ENCODE measurements at places on chromosomes 5 and 9.
A peak's percentile ranks its signal among the peaks of the same experiment; 100 is the strongest.

- no peak for DNase-seq
Observed at GRCh38 chr9:36560771-36561170, 11.9 kb upstream of the MELK start.

DNA sequence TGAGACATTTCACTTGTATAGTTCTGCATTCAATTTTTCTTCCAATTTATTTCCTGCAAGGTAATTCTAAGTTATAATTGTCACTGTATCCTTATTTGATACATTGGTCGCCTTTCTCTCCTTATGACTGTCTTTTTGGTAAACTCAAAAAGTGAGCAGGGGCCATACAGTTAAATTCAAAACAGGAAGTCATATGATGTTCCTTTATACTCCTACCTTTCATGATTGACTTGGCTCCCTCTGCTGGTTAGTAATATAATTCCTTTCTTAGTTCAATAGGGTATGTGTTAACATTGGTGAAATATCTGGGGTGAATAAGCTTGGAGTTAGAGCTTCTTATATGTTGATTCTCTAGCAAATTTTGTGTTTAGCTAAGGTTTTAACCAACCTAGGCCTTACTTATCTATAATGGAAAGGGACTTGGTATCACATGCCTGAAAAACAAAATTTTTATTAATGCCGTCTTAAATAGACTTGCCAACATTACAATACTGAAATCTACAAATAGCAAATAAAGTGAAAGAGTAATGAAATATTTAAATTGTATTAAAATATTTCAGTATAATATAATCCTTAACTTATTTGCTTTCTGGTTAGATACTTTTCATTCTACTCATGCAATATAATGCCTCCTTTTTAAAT is 6.0 kb upstream of the NIPBL start:
- DNase-seq = peak; percentile 86

DNA sequence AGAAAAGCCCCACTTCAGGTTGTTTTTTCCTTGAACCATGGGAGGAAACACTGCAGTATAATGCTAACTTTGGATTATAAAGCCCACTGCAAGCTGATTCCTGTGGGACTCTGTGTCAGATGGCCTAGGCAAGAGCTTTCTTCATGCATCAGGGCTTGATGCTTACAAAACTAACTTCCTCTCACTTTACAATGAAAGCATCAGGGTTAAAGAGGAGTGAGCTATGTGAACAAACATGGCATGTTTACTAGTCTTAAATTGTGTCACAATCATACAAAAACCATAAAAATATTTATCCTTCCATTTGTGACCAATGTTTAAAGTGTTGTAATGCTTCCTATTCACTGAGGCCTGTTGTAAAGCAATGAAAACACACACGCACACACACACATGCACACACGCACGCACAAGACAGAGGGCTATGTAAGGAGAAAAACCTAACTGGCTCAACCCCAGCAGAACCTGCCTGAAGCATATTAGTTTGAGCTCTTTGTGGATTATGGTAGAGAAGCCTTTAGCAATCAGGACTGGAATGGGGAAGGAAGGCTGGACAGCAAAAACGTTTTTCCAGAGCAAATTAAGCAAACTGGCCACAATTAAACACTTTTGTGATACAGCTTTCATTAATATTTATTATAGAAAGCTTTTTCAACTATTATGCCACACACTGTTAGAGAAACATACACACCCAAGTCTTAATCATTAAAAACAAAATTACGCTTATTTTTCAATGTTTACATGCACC is 122.2 kb downstream of the AUH start:
- no peak for DNase-seq

DNA sequence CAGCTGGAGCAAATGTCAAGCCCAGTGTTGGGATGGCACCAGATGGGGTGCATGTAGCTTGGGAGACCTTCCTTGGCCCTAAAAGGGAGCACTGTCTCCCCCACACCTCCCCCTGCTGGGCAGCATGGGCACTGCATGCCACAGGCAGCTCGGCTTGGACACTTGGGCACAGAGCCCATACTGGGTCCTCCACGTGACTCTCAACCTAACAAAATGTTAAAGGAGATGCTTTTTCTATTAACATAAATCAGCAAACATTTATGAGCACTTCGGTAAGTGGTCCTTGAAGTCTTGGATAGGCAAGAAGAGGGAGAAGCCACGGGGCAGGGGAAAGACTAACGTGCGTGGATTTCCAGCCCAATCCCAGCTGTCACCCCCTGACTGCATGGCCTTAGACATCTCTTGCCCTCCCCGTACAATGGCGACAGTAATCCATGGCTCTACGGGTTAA is 23.9 kb upstream of the MAPK9 start:
- peak; percentile 64 for DNase-seq

GRCh38 chr9:76564297-76564696 is 105.3 kb downstream of the GCNT1 start:
- DNase-seq = no peak

GRCh38 chr9:80061096-80061495 is 489.3 kb downstream of the TLE4 start:
- DNase-seq = no peak

DNA sequence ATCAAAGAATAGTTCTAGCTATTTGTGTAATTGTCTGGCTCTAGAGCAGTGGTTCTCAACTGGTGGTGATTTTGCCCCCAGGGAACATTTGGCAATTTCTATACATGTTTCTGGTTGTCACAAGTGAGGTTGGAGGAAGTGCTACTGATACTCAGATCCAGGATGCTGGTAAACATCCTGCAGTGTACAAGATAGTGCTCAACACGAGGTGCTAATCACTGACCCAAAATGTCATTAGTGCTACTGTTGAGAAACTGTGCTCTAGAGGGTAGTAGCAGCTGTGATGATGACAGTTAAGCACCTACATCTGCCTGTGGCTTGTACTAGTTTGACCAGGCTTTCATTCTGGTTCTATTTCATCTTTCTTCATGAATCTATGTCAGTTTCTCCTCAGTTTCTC is 22.1 kb downstream of the LRRC19 start:
- DNase-seq = no peak

GRCh38 chr9:137031904-137032640 is at the start of gene FUT7:
Gene FUT7, minus strand, starts transcription at chr9:137032088. Its CDS starts 97 bp downstream, at chr9:137031991.
- DNase-seq = no peak

GRCh38 chr5:112732131-112732530 is 5.6 kb upstream of the APC start:
- no peak for DNase-seq

DNA sequence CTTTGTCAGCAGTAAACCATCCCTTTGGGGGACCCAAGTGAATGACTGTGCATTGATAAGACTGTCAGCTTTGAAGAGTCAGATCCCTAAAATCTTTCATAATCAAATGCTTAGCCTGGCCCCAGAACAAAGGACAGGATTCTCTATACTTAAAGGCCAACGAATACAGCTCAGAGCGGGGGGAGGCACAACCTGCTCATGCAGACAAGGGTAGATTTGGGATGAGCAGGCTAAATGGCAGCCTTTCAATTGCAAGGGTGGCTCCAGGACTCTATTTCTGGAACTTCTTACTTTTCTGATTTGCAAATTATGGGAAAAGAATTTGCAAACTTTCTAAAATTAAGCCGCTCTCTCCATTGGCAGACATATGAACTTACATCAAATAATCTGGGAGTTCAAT is 66.4 kb downstream of the ELL2 start:
- DNase-seq = no peak

GRCh38 chr5:51433052-51433710 is 49.9 kb downstream of the ISL1 start:
- no peak for DNase-seq

DNA sequence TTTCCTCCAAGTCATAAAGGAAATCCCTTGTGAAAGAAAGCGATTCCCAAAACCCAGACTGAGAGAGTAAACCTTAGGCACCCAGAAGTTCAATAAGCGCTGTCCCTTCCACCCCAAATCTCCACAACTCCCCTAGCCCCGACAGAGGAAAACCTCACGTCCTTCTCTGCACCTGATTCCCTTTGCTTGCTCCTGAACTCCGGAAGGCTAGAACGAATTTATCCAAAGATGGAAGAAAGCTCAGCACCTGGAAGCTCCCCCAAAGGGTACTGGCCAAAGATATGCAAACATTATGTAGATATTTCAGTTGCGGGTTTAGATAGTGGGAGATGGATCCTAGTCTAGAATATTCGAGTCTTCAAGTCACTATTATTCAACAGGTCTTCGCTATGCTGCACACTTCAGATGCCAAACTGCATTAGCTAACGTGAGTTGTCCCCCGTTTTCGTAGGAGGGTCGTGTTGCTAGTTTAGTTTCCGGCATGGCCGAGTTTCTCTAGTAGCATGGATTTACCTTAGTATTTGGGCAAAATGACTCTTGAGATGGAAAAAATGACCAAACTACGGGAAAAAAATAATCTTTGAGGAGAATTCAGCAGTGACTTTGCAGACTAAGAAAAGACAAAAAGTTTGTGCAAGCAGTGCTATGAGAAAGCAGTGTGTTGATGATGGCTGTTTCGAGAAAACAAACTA is 27.7 kb downstream of the NR2F1 start:
- DNase-seq = no peak

DNA sequence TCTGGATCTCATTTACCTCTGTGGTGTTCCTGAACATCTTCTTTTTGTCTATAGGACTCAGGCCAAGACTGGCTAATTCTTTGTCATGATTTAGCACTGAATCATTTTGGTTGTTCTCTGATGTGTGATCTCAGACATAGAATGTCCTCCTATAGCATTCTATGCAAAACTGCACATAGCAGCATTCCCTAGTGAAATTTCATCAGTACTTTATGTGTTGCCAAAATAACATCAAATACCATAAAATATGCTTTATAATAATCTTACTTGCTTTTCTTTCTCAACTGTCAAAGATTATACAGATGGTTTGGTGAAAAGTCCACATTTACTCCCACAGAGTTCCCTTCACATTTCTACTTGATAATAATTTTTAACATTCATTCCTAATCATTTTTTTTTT is 115.7 kb upstream of the MPDZ start:
- DNase-seq = peak; percentile 3

DNA sequence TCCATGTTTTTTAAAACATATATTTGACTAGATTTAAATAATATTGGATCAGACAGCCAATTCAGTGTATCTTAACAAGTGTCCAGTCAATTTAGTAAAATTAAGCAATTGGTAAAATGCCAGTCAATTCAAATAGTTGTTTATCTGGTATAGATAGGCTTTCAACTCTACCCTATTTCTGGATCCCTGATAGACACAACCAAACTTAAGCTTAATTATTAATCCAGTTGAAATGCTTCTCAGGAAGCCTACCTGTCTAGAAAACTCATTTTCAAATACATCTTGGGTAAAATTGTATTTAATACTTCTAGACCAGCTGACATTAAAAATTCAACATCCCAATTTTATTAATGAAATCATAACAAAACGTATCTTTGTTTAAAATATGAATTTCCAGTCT is 710.8 kb upstream of the GRAMD2B start:
- DNase-seq = no peak

GRCh38 chr5:136750224-136750862 is 385.0 kb upstream of the TRPC7 start:
- no peak for DNase-seq

GRCh38 chr5:31763424-31763823 is 124.5 kb downstream of the PDZD2 start:
- no peak for DNase-seq

GRCh38 chr9:128995791-128996190 is 32.3 kb downstream of the SH3GLB2 start:
- DNase-seq = no peak

DNA sequence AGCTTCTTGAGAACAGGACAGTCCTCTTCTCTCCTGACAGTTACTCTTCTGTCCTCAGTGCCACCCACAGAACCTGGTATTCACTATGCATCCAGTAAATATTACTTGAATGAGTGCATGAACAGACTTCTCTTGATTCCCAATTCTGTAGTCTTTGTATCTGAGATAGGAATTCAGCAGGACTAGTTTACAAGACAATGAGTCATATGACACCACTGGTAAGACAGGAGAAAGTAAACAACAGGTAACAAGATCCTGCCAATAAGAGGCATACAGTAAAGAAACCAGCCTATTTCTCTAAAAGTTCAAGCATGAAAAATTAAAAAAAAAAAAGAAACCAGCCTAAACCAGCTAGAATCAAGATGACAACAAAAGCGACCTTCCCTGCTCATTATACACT is 6.2 kb downstream of the ZNF883 start:
- DNase-seq = no peak

- DNase-seq = peak; percentile 41
Observed at GRCh38 chr9:118522093-118523028, 818.2 kb downstream of the TLR4 start.

DNA sequence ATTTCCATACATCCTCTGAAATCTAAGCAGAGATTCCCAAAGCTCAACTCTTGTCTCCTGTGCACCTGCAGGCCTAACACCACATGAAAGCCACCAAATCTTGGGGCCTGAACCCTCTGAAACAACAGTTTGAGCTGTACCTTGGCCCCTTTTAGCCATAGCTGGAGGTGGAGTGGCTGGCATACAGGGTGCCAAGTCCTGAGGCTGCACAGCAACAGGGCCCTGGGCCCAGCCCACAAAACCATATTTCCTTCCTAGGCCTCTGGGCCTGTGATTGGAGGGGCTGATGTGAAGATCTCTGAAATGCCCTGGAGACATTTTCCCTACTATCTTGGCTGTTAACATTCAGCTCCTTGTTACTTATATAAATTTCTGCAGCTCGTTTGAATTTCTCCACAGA is 26.5 kb downstream of the DOCK2 start:
- DNase-seq = no peak

- DNase-seq = no peak
Observed at GRCh38 chr5:119368238-119368630, 12.4 kb downstream of the TNFAIP8 start.

DNA sequence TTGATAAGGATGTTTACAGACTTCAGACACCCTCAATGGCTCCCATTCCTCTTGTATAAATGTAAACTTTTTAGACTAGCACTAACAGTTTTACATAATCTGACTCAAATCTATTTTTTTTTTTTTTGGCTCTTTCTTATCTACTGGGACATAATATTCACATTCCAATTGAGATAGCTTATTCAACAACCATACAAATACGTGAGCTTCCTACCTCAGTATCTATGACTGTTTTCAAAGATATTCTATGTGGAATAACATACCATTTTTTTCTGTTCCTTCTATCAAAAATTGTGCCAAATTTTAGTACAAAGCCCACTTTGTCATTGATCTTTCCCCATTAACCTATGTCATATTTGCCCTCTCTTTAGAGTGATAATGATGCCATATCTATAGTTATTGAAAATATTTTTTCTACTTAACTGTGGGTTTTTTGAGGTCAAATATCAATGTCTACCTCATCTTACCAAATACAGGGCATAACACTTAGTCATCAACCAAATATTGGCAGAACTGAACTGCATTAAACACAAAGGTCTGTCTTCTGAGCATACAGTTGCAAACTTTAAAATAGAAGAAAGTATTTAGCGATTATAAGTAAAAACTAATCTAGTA is 482.6 kb downstream of the PTPRD start:
- no peak for DNase-seq

DNA sequence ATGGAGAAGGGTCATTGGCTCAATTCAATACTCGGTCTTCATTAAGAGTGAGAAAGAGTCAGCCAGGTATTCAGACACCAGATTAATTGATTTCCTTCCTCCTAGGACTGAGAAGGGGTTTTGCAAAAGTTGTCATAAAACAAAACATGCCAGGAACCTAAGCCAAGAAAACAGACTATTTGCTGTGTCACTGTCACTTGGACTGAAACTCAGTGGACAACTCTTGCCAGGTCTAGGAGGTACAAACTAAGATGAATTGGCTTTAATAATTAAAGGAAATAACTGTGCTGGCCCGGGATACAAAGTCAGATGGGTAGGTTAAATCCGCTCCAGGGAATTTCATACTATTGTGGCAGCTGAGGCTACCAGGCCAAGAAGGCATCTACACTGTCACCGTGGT is 71.1 kb upstream of the TBC1D9B start:
- DNase-seq = no peak

- no peak for DNase-seq
Observed at GRCh38 chr5:107451028-107451427, 219.7 kb downstream of the EFNA5 start.
